ENCODE measurements at places on chromosomes 7 and 10.

DNA sequence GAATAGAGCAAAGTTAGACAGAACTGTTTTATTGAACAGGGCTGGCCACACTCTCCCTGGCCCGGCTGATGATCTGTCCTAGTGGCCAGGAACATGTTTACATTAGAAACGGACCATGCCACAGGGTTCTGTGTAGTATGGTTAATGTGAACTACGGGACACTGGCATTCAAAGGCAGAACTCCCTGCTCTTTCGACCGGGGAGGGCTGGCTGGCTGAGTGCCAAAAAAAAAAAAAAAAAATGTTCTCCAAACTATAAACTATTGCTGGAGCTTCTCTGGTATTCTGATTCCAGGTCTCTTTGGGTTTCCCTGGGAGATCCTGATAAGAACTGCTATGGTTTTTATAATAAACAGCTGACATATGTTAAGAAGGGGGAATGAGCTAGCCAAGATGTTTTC is 1262.6 kb upstream of the SORCS1 start:
- DNase-seq = no peak

GRCh38 chr10:50410066-50410811 is 158.9 kb upstream of the ASAH2 start:
- DNase-seq = no peak

GRCh38 chr10:95211606-95212279 is 17.7 kb downstream of the ACSM6 start:
- DNase-seq = no peak

GRCh38 chr10:23114228-23114850 is 19.0 kb downstream of the MSRB2 start:
- no peak for DNase-seq

GRCh38 chr10:27312854-27313253 is 72.3 kb upstream of the ACBD5 start:
- DNase-seq = no peak

GRCh38 chr7:45923818-45924217 is 2.7 kb upstream of the IGFBP3 start:
- no peak for DNase-seq

- DNase-seq = no peak
Observed at GRCh38 chr7:106957766-106958165, 86.7 kb upstream of the PRKAR2B start.

- DNase-seq = no peak
Observed at GRCh38 chr7:80159802-80160201, 25.2 kb downstream of the GNAI1 start.

- DNase-seq = no peak
Observed at GRCh38 chr7:27564881-27565482, 97.7 kb downstream of the HIBADH start.
